ENCODE measurements at places on chromosomes 2 and 18.

DNA sequence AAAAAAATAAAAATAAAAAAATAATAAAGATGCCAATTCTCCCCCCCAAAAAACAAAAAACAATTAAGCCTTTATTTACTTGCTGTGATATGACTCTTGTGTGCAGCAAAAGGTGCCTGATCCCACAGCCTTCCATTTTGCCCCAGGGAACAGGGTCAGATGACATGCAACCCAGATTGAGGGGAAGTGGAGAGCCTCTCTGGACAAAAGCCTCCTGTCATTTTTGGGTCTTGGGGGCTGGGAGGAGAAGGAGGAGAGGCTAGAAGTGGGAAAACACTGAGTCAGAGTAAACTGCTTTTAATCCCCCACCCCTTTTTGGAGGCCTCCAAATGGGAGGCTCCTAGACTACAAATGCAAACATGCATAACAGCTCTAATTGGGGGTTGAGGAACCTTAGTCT is 46.6 kb upstream of the SCG2 start:
- no peak for DNase-seq

DNA sequence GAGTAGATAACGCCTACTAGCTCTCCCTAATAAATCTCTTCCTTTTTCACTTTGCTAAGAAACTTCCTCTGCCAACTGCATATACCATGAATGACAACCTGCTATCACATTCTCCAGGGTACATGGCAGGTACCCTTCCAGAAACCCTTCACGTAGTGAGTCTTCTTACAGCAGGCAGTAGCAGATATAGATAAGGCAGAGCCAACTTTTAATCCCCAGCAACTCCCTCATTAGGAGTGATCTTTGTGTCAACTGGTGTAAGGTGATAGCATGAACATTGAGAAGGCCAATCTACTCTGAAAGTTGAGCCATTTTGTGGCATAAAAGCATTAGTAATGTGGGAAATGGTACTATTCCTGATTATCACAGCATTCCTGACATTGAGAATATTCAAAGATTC is 5.7 kb upstream of the STK17B start:
- DNase-seq = no peak

- DNase-seq = no peak
Measured at GRCh38 chr2:46951290-46952064, 35.9 kb upstream of the MCFD2 start.

DNA sequence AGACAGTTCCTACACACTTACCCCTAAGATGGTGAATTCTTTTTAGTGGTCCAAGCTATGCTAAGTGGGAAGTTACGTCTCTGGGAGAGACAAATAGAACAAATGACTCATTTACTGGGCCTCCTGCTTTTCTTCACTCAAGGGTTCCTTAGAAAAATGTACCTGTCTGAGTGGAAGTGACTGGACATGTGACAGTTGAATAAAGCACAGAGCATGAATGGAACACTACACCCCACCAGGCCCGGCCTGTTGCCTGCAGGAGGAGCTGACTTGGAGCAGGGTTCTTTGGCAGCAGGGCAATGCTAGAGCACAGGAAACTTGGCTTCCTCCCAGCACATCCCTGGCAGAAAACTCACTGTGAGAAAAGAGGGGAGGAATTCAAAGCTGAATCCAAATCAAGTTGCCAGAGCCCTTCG is 451.0 kb upstream of the SETBP1 start:
- DNase-seq = no peak

DNA sequence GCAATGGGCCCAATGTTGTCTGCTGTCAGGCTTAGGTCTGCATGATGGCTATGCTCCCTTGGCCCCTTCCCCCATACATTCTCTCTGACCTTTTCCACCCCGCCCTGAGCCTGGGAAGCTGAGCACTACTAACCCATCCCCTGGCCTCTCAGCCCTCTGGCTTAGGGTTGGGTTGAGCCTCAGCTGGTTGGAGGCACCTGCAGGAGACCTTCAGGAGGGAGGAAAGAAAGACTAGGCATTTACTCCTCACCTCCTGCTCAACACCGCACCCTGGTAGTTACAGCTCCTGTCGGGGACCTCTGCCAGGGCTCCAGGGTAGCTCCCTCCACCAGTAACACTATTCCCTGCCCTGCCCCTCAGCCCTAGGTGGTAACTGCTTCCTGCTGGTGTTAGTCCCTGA is 80.5 kb downstream of the GALNT14 start:
- DNase-seq = no peak

- no peak for DNase-seq
Measured at GRCh38 chr2:56009758-56010458, 86.3 kb upstream of the EFEMP1 start.

DNA sequence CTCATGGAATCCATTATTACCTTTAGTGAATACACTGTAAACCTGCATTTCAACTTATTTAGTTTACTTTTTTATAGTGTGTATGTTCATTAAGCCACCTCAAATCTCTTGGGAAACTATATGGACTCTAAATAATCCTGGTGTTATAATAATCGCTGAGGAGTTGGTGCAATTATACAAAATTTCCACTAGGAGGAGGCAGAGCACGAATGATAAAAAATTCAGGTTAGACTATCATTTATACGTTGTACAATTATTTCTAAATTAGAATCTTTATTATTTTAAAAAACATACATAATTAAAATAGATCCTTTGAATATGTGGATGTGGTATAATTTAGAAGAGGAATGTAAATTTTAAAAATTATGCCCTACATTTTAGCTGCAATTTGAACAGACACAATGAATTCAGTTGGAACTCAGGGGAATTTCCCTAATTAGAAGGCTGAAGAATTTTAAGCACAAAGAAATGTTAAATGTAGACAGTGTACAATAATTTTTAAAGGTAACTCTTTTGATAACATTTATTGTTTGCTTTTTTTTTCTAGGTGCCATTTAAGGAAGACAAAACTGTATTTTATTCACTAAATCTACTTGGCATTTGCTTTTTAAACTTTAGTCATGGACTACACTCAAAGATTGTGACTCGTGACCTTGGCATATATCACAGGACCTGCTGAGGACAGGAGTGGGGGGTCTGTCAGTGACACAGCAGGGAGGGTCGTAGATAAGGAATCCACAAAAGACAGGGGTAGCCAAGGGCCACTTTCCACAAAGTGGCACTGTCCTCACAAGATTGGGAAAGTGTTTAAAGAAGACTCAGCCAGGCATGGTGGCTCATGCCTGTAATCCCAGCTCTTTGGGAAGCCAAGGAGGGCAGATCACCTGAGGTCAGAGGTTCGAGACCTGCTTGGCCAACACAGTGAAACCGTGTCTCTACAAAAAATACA is 45.5 kb downstream of the RAB12 start:
- no peak for DNase-seq

GRCh38 chr18:8706791-8707555 is 1.6 kb downstream of the MTCL1 start:
- no peak for DNase-seq

DNA sequence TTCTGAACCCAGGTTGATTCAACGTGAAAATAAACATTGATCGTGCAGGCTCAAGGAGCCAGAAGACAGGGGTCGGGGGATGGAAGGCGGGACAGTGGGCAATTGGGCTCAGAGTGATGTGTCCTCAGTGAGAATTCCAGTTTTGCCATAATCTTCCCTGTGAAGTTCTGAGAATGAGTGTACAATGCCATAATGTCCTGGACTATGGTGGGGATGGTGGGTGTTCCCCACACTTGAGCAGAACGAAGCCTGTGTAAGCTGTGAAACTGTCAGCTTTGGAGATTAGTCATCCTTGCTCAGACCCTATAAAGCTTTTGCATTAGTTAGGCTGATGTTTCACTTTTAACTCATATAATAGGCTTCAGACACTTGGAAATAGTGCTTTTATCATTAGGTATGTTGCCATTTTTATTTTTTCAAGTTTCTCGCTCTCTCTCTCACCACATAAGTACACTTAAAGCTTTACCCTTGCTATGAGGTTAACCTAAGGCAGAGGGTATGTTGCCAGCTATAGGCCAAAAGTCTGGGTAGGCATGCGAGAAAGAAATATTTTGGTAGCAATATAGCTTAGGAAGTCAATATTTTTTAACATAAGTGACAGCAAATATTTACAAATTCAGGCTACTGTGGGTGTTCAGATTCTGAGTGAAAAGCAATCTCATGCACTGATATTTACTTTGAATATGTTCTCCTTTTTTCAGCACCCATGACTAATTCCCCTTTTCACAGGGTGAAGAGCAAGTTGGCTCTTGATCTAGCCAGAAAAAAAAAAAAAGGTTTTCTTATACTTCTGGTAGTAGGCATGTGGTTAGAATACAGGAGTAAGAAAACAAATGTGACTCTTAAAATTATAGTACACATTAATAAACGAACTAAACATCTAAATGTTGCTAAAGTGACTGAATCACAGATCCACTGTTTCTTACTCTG is 47.2 kb downstream of the CDC42EP3 start:
- no peak for DNase-seq

GRCh38 chr2:146203064-146203624 is 1641.7 kb upstream of the ACVR2A start:
- DNase-seq = no peak

- DNase-seq = no peak
Measured at GRCh38 chr2:88753833-88754584, 62.5 kb downstream of the RPIA start.

GRCh38 chr2:177127821-177128220 is 84.8 kb upstream of the HNRNPA3 start:
- DNase-seq = no peak

DNA sequence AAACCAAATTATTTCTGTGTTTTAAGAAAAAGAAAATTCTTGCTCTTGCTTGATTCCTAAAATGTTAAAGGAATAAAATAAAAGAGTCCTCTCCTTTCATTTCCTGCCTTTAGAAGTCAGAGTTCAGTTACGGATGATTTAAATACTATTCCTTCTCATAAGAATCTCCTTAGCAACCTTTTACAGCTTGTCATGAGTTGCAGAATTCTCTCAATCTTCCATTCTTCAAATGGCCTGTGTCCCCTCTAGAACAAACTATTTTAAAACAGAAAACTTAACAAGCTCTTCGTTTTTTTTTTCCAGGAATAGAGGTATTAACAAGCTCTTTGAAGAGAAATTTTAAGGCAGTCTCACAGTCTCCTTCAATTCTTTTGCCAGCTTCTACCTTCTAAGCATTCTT is 42.2 kb downstream of the SPIRE1 start:
- DNase-seq = no peak

DNA sequence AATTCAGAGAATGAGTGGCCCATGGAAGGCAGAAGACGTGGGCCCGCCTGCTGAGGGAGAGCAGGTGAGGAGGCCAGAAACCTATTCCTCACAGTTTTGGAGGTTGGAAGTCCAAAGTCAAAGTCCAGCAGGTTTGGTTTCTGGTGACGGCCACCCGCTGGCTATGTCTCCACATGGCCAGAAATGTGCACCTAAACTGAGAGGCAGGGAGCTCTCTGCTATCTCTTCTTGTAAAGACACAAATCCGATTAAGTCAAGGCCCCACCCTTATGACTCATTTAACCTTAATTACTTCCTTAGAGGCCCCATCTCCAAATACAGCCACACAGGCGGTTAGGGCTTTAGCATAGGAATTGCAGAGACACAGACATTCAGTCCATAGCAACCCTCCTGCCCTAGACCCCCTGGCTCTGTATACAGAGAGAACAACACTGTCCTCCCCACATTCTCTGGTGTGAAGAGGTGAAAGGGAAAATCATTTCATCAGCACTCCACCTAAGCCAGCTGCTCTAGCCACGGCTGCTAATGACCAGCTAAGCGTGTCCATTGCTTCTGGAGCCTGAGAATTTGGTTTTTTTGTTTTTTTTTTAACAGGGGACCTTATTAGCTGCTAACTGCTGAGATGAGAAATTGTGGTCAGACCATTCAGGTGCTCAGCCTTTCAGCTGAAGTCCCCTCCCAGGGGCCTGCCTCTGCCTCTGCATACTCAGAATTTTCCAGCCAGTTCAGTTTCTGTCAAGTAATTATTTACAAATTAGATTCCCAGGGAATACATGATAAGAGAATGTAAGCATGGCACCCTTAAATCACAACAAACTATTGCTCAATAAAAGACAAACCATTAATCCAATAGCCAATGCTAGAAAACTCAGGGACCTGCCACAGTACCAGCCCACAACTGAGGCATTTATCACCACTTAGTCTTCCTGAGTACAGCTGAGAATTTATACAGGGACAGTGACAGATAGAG is 368.7 kb upstream of the ID2 start:
- DNase-seq = no peak

GRCh38 chr2:157876786-157877138 is 632 bp upstream of the ACVR1 start:
- no peak for DNase-seq

- no peak for DNase-seq
Measured at GRCh38 chr2:46870051-46870839, 45.4 kb downstream of the MCFD2 start.

DNA sequence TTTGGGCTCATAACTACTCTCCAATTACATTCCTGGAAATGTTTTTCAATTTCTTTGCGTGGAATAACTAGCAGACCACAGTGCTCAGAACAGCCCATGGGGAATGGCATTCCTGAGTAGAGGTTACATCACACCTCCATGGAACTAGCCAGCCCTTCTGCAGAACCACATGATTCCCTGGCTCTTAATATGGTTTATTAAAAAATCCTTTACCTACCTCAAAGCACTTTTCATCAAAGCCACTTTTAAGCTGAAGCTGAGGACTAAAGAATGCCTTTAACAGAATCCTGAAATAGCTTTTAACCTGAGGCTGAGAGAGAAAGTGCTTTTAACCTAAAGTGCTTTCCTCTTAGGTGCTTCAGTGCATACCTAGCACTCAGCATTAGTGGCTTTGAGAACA is 376.3 kb downstream of the ARHGAP15 start:
- no peak for DNase-seq

DNA sequence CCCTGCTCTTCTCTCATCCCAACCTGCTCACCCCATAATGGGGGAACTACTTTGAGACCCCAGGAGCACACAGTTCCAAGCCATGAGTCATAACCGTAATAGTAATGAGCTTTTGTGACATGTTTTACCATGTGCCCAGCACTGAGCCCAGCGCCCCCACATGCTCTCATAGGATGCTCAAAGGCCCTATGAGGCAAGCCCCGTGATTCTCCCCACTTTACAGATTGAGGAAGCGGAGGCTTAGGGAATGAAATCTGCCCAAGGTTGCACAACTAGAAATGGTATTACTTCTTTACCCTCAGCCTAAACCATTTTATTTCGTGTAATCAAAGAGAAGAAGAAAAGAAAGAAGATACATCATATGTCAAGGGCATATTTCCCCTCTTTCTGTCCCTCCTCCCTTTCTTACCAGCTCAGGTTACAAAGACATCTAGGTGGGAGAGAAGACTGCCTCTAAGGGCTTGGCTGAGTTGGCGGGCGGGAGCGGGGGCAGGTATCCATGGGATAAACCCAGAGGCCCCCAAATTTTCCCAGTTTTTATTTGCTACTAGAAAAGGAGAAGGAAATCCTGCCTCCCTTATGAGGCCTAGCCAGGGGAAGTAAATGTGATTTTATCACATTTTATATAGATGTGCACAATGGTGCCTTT is 24.2 kb downstream of the BCL11A start:
- no peak for DNase-seq

DNA sequence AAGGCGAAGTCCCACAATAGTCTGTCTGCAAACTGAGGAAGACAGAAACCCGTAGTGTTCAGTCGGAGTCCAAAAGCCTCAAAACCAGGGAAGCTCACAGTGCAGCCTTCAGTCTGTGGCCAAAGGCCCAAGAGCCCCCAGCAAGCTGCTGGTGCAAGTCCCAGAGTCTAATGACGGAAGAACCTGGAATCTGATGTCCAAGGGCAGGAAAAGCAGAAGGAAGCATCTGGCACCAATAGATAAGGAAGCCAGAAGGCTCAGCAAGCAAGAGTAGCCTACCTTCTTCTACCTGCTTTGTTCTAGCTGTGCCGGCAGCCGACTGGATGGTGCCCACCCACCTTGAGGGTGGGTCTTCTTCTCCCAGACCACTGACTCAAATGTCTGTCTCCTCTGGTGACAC is 21.8 kb downstream of the CFAP210 start:
- no peak for DNase-seq

Data from T-cell (primary cell).